ENCODE measurements at places on chromosomes 2 and 18.
A peak's percentile ranks its signal among the peaks of the same experiment; 100 is the strongest.

DNA sequence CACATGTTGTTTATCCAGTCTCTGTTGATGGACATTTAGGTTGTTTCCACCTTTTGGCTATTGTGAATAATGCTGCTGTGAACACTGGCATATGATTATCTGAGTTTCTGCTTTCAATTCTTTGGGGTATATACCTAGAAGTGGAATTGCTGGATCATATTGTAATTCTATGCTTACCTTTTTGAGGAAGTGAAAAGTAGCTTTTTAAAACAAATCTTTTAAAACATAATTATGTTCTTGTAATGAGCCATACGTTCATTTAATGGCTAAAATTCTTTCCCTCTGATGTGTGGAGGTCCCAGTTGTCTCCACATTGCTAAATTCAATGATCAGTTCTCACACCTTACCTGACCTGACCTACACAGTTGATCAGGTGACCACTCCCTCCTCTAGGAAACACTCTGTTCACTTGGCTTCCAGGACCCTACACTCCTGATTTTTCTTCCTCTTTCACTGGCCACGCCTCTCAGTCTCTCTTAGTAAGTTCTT lies 27.8 kb upstream of the SERTAD2 start:
- DNase-seq = no peak

GRCh38 chr2:141027221-141027620 lies 1103.6 kb downstream of the LRP1B start:
- DNase-seq = no peak

GRCh38 chr2:26946841-26947784 lies 23.3 kb upstream of the MAPRE3 start:
- DNase-seq = no peak

- DNase-seq = no peak
These were observed 64.4 kb downstream of the COL5A2 start for GRCh38 chr2:189115126-189115525.

DNA sequence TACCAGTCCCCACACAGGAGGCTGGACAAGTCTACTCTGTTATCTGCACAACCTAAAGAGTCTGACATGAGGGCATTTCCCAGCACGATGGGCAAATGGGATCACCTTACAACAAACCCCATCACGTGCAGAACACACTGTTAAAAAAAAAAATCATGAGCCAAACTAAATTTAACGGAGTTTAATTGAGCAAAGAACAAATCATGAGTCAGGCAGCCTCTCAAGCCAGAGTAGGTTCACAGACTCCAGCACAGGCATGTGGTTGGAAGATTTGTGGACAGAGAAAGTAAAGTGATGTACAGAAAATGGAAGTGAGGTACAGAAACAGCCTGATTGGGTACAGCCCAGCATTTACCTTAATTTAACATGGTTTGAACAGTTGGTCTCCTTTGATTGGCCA lies 59.9 kb downstream of the KYNU start:
- DNase-seq = no peak

- DNase-seq = no peak
These were observed 88.0 kb downstream of the KYNU start for GRCh38 chr2:142965443-142965842.

DNA sequence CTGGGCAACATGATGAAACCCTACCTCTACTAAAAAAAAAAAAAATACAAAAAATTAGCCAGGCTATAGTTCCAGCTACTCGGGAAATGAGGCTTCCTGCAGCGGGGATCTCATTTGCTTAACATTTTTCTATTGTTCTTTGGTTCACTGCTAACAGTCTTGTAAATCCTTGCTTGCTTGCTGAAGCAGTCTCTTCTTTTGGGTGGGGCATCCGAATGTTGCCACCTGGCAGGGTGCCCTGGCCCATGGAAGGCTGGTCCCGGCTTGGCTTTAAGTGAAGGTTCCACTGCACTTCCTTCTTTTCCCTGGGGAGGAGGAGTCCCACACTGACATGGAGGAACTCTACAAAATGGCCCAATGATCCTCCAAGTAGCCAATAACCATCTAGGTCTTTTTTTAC lies 6.0 kb upstream of the ANKRD29 start:
- DNase-seq = no peak

DNA sequence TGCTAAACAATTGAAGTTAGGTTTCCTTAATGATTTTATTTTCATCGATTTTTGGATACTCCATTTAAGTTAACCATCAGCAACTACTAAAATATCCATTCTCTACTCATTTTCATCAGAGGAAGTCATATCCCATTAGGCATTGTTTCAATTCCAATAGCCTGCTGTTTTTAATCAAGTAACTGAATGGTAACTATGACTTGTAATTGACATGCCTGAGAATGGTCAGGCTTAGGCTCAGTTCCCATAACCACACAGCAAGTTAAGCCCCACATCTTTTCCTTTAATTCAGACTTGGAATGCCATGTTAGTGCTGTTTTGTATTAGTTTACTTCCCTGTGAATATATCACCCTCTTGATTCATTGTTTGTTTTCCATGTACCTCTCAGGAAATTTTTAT lies 398.8 kb downstream of the ARHGAP15 start:
- no peak for DNase-seq

DNA sequence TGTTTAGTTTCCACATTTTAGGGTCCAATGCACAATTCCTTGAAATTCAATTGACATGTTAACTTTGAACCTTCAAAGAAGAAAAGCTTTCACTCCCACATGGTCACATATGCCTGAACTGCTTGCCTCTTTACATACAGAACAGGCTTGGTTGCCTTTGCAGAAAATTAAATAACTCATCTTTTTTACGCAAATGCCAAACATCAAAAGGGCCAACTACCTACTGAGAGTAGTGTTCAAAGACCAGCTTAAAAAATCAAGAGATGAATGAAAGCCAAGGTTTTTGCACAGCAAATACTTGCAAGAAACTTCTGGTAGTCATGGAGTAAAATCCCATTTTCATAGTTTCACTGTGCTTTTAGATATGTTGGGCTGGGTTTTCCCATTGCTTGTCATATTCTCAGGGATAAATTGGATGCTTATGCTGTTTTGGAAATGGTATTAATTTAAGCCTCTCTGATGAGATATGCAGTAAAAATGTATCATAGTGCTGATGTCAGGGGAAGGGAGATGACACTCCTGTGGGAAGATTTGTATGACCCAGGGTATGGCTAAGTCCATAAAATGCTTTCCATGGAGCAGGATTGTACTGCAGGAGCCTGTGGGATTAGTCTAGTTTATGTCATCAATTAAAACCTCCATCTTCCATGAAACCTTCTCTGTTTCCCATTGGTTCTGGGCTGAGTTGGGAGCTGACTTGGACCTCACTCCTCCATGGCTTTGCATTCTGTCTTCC lies 60.6 kb upstream of the DARS1 start:
- DNase-seq = no peak

- no peak for DNase-seq
These were observed 107.2 kb downstream of the CD226 start for GRCh38 chr18:69840445-69840844.

- no peak for DNase-seq
These were observed 1004.4 kb upstream of the ZEB2 start for GRCh38 chr2:145524303-145524702.

GRCh38 chr18:26293982-26294381 lies 67.7 kb downstream of the TAF4B start:
- DNase-seq = no peak

DNA sequence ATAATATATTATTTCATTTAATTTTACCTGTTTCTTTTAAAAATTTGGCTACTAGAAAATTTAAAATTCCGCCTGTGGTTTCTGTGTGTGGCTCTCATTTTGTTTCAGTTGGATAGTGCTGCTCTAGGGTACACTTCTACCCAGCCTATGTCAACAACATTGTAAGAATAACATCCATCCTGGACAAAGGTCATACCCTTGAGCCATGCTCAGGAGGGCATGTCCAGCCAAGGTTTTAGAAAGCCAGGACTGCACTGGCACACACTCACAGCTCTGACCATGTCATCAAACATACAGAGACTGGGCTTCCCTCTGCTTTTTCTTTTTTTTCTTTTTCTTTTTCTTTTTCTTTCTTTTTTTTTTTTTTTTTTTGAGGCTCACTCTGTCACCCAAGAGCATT lies 96.1 kb downstream of the CTIF start:
- no peak for DNase-seq

- DNase-seq = no peak
These were observed 226.8 kb upstream of the CHST9 start for GRCh38 chr18:27411911-27412310.

DNA sequence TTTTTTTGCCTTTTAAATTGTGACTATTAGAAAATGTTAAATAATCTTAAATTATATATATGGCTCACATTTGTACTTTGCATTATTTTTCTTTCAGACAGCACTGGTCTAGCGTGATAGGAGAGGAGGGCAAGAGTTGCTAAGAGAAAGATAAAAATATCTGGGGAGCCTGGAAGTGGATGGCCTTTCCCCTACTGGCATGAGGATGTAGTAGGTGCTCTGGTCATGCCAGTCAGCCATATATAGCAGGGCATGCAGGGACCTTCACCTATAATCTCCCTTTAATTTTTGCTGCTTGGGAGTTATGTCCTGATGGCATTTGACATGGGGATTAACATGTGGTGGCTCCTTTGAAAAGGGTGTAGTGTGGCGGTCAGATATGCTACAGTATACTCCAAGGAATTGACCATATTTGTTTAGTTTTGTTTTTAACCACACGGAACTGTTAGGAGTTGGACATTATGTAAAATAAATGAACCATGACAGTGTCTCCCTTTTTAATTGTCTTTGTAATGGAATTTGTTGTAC lies 144.7 kb downstream of the BABAM2 start:
- no peak for DNase-seq

- DNase-seq = no peak
These were observed 244.9 kb downstream of the SP3 start for GRCh38 chr2:173720306-173720705.

DNA sequence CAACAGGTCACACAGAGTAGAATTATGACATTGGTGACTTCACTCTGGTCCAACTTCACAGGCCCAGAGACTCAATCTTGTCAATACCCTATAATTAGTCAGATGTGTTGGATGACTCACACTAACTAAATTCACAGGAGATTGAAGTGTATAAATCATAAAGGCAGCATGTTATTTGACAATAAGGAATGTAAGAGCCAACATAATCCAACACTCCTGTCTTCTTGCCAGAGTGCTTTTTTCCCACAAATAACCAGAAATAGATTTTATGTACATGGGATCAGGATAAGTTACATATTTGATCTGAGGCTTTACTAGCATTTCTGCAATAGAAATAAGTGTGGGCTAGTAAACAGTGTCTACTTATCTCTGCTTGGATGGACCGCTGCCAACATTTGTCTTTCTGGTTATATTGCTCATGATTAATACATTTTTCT lies 42.2 kb upstream of the ZSWIM2 start:
- DNase-seq = no peak

- no peak for DNase-seq
These were observed 121.5 kb downstream of the PIEZO2 start for GRCh38 chr18:11027862-11028261.

DNA sequence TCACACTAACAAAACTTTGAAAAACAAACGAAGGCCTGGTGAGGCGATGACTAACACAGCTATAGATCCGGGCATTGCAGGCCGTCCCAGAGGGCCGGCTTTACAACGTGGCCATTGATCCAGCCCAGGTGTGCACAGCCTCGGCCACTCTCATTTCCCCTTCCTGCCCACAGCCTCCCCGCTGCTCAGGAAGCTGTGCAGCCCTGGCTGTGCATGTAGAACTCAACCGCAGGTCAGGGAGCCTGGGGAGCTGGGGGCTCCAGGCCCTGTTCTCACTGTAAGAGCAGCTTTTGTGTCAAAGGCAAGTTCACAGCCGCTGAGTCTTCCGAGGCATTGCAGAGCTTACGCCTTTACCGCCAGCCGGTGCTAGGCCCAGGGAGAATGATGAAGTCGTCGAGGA lies 87.2 kb downstream of the LONRF2 start:
- DNase-seq = no peak

GRCh38 chr2:143263066-143263625 lies 133.9 kb downstream of the ARHGAP15 start:
- DNase-seq = no peak

DNA sequence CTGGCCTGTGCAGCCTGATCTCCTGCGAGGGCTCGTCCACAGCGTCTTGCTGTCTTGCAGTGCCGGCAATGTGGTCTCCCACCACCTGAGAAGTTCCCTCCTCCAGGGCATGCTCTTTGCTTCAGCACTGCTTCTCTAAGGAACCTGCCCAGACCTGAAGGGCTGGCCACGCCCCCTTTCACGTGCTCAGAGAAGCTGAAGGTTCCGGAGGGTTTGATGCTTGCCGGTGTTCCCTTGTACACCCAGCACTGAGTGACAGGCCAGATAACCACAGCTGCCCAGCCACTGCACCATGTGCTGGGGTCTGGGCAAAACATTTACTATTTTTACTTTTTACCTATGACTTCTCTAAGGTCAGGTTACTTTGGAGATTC lies 1.7 kb upstream of the POLR2D start:
- peak; percentile 92 for DNase-seq

GRCh38 chr2:233699424-233700027 lies 6.8 kb downstream of the UGT1A6 start:
- no peak for DNase-seq

DNA sequence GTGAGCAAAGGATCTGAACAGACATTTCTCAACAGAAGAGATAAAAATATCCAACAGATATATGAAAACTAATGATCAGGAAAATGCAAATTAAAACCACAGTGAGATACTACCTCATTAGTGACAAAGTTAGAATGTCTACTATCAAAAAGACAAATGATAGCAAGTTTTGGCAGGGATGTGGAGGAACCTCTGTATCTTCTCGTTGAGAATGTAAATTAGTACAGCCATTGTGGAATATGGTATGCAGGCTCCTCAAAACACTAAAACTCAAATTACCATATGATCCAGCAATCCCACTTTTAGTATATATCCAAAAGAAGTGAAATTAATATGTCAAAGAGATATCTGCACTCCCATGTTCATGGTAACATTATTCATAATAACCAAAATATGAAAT lies 427.1 kb downstream of the LRRTM4 start:
- DNase-seq = no peak

- peak; percentile 45 for DNase-seq
These were observed 229.3 kb downstream of the HNMT start for GRCh38 chr2:138193416-138194213.

- no peak for DNase-seq
These were observed 3.6 kb upstream of the DTYMK start for GRCh38 chr2:241690202-241690717.

DNA sequence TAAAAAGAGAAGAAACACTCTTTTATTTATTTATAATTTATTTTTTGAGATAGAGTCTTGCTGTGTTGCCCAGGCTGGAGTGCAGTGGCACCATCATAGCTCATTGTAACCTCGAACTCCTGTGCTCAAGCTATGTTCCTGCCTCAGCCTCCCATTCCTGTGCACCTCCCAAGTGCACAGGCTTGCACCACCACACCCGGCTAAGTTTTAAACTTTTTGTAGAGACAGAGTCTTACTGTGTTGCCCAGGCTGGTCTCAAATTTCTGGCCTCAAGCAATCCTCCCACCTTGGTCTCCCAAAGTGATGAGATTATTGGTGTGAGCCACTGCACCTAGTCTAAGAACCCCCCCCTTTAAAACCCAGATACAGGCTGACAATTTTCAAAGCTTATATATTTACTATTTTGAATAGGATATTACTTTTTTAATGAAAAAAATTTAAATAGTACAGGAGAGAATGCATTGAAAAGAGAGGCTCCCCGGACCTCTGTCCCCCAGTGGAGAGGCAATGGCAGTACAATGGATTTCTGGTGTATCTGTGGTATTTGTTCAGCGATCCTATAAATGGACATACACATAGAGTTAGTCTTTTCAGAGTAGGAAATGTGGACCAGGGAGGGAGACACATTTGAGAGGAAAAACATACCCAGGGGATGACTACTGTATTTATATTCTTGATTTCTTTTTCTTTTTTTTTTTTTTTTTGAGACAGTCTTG lies 48.1 kb upstream of the CNOT11 start:
- no peak for DNase-seq

- no peak for DNase-seq
These were observed 121.9 kb downstream of the CACNB4 start for GRCh38 chr2:151976945-151977353.
